H1 (cell line): ENCODE measurements at places on chromosomes 5 and 9. TPM values are rescaled to one million over a fixed set of nuclear protein-coding genes. Genes with fewer than 3 reads are reported as not detected.

Gene PCDHAC1
- 2.2 and 2.4 TPM in 2 replicates for polyA plus RNA-seq

Gene ASS1
- polyA plus RNA-seq = 296 and 298 TPM in 2 replicates

Gene ENHO
- 49.4 and 60.4 TPM in 2 replicates for polyA plus RNA-seq

Gene DOCK8
- polyA plus RNA-seq = 0.57 and 0.67 TPM in 2 replicates

Gene KCNN2
- 13.1 and 13.6 TPM in 2 replicates for polyA plus RNA-seq

Gene DAP
- polyA plus RNA-seq = 26.2 and 30.2 TPM in 2 replicates

Gene C5orf58
- 0.17 and 0.24 TPM in 2 replicates for polyA plus RNA-seq

Gene THBS4
- polyA plus RNA-seq = 25.4 and 27.5 TPM in 2 replicates

Gene C9
- not detected in 2 replicates for polyA plus RNA-seq
